T-helper 2 cell treated with Interferon-gamma antibody and Interleukin-4, amounts not matched to agents 5 μg/mL and 100 μg/mL, for 36 hours (primary cell): ENCODE measurements at places on chromosomes 5 and 9.
A peak's percentile ranks its signal among the peaks of the same experiment; 100 is the strongest.

DNA sequence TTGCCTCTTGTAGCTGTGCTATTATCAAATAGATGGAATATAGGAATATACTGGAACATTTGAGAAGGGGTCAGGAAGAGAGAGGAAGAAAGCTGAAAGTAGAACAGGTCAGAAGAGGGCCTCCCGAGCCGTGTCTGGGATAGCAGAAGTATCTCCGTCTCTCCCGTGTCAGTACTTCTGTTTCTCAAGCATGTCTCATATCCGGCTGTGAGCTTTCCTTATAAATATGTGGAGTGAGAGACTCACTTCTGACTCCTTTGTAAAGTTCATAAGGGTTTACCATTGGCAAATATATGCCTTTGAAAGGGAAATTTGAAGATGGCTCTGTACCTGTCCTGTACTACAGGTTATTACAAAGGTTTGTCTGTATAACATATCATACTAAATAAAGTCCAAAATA lies 50.3 kb downstream of the MOCS2 start:
- H3K27me3 ChIP-seq = peaks cover 31% of the 10 kb centered on the region
- H3K27ac ChIP-seq = no peak overlapping the region
- no peak for DNase-seq
- H3K4me1 ChIP-seq = peaks cover 1% of the 10 kb centered on the region
- H3K4me3 ChIP-seq = no peak overlapping the region

- H3K4me1 ChIP-seq = no peaks in the 10 kb centered on the region
- H3K36me3 ChIP-seq = no peaks in the 10 kb centered on the region
- no peak overlapping the region for H3K27ac ChIP-seq
- no peak overlapping the region for H3K4me3 ChIP-seq
Measured at GRCh38 chr9:108254236-108254635, 601.5 kb downstream of the ACTL7B start.

GRCh38 chr9:101711330-101711941 lies 27.0 kb downstream of the GRIN3A start:
- no peak for DNase-seq
- H3K4me3 ChIP-seq = no peak overlapping the region
- H3K4me1 ChIP-seq = no peaks in the 10 kb centered on the region
- no peak overlapping the region for H3K27ac ChIP-seq

DNA sequence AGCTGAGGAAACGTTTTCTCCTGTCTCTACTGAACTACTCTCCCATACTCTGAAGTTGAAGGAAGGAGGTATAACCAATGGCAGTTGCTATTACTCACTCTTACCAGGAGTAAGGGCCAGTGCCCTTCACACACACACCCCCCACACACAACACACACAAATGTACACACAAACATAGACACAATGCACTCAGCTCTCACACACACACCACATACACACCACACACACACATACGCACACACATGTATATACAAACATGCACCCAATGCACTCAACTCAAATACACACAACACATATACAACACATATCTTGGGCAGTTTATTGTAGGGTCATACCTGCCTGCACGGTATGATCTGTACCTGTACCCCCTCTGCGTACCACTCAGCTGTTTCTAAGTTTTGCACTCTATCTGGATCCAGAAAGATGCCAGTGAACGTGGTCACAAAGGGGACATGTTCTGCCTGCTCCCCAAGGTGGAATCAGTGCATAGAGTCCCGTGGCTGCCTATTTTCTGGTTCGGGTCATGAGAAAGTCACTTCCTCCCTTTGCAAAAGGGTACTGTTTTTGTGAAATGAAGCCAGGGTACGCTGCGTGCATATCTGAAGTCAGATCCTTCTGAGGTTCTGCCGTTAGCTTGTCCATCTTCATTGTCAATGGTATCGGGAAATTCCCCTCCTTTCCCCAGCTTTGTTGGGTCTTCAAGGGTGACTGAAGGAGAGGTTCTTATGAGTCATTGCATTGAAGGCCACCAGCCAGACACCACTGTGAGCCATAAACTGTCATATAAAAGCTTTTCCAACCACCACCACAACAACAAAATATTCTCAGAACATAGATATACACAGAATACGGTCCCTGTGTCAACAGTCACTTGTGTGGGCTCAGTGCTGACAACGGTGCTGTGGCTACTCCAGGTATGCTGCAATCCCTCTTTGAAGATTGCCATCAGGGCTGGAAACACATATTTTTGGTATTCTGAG lies 131.9 kb downstream of the UGCG start:
- H3K4me3 ChIP-seq = no peak overlapping the region
- H3K4me1 ChIP-seq = peaks cover 20% of the 10 kb centered on the region
- DNase-seq = peak; percentile 52
- H3K27me3 ChIP-seq = peaks cover 14% of the 10 kb centered on the region

- no peaks in the 10 kb centered on the region for H3K27me3 ChIP-seq
- DNase-seq = no peak
- no peak overlapping the region for H3K27ac ChIP-seq
- no peaks in the 10 kb centered on the region for H3K4me1 ChIP-seq
Measured at GRCh38 chr5:165119175-165119574, 1613.8 kb downstream of the MAT2B start.

GRCh38 chr9:136550439-136551289 lies 4.8 kb upstream of the NOTCH1 start:
- no peak for DNase-seq
- H3K4me1 ChIP-seq = peaks cover 13% of the 10 kb centered on the region
- peaks cover 2% of the 10 kb centered on the region for H3K27me3 ChIP-seq

DNA sequence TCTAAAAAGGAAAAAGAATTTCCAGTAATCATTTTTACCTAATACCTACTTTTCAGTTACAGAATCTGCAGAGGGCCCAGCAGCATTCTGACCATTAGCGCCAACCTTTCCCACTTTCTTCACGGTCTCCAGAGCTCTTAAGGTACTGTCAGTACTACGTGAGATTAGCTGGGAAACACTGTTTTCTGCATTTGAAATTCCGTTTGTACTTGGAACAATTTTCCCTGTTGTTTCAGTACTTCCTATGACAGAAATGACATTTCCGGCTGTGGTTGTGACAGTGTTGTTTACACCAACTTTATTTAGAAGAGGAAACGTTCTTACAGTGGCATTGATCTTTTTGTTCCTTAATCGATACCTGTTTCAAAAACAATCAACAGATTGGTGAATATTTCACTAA lies 36.9 kb upstream of the PDCL start:
- no peaks in the 10 kb centered on the region for H3K4me1 ChIP-seq
- H3K27me3 ChIP-seq = no peaks in the 10 kb centered on the region
- peaks cover 34% of the 10 kb centered on the region for H3K36me3 ChIP-seq
- H3K27ac ChIP-seq = no peak overlapping the region
- no peak overlapping the region for H3K4me3 ChIP-seq

- no peaks in the 10 kb centered on the region for H3K4me1 ChIP-seq
- H3K4me3 ChIP-seq = no peak overlapping the region
- no peaks in the 10 kb centered on the region for H3K36me3 ChIP-seq
- H3K27me3 ChIP-seq = peaks cover 49% of the 10 kb centered on the region
Measured at GRCh38 chr5:72149742-72150141, 42.5 kb downstream of the MAP1B start.

- no peak for DNase-seq
- no peak overlapping the region for H3K4me3 ChIP-seq
- no peak overlapping the region for H3K27ac ChIP-seq
- no peaks in the 10 kb centered on the region for H3K4me1 ChIP-seq
- no peaks in the 10 kb centered on the region for H3K27me3 ChIP-seq
Measured at GRCh38 chr5:124333298-124333979, 413.0 kb downstream of the ZNF608 start.

- H3K4me3 ChIP-seq = no peak overlapping the region
- H3K4me1 ChIP-seq = no peaks in the 10 kb centered on the region
- H3K27me3 ChIP-seq = no peaks in the 10 kb centered on the region
- no peak for DNase-seq
Measured at GRCh38 chr5:67297802-67298532, 101.4 kb upstream of the CD180 start.

GRCh38 chr5:142600611-142601358 lies 85.1 kb downstream of the FGF1 start:
- peaks cover 3% of the 10 kb centered on the region for H3K4me1 ChIP-seq
- DNase-seq = no peak
- peaks cover 28% of the 10 kb centered on the region for H3K27me3 ChIP-seq
- no peak overlapping the region for H3K4me3 ChIP-seq
- H3K27ac ChIP-seq = no peak overlapping the region

DNA sequence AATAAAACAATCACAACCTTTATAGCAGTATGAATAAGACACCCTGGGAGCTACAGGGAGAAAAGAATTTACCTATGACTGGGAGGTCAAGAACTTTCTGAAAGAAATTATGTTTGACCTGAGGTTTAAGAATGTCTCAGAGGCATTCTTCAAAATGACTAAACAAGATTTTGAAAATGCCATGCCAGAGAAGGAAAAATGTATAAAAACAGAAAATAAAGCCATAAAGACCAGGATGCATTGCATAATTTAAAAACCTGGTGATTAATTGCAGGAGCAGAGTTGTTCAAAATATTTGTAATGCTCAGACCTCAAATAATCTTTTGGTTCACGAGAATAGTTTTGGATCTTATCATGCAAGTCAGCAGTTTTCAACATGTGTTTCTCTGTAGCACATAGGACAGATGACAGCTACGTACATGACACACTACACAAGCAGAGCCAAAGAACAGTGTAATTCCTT lies 954.7 kb upstream of the ARRDC3 start:
- H3K4me3 ChIP-seq = no peak overlapping the region
- DNase-seq = no peak
- no peaks in the 10 kb centered on the region for H3K4me1 ChIP-seq
- H3K27me3 ChIP-seq = no peaks in the 10 kb centered on the region
- no peak overlapping the region for H3K27ac ChIP-seq

- H3K4me3 ChIP-seq = peak overlapping the region; percentile 71
- H3K27me3 ChIP-seq = no peaks in the 10 kb centered on the region
Measured at GRCh38 chr5:119318256-119318894, 37.4 kb upstream of the TNFAIP8 start.

- DNase-seq = no peak
- H3K4me1 ChIP-seq = peaks cover 19% of the 10 kb centered on the region
Measured at GRCh38 chr9:137492464-137493363, 33.6 kb upstream of the NSMF start.

DNA sequence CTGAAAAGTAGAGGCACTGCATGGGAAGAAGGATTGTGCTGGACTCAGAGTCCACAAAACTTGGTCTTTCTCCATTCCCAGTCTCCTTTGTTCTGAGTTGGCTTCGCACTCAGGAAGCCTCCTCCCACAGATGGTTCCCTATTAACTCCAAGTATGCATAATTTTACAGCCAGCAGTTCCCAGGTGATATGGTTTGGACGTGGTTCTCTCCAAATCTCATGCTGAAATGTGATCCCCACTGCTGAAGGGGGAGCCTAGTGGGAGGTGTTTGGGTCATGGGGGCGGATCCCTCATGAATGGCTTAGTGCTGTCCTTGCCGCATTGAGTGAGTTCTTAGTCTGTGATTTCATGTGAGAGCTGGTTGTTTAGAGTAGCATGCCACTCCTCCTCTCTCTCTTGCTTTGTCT lies 86.6 kb downstream of the FEM1C start:
- no peak overlapping the region for H3K27ac ChIP-seq
- no peaks in the 10 kb centered on the region for H3K4me1 ChIP-seq
- H3K36me3 ChIP-seq = no peaks in the 10 kb centered on the region
- H3K4me3 ChIP-seq = no peak overlapping the region
- DNase-seq = no peak

GRCh38 chr9:87301371-87301770 lies 196.3 kb upstream of the DAPK1 start:
- H3K4me1 ChIP-seq = no peaks in the 10 kb centered on the region
- no peaks in the 10 kb centered on the region for H3K36me3 ChIP-seq
- no peak overlapping the region for H3K4me3 ChIP-seq
- DNase-seq = no peak
- no peak overlapping the region for H3K27ac ChIP-seq
- peaks cover 10% of the 10 kb centered on the region for H3K27me3 ChIP-seq

DNA sequence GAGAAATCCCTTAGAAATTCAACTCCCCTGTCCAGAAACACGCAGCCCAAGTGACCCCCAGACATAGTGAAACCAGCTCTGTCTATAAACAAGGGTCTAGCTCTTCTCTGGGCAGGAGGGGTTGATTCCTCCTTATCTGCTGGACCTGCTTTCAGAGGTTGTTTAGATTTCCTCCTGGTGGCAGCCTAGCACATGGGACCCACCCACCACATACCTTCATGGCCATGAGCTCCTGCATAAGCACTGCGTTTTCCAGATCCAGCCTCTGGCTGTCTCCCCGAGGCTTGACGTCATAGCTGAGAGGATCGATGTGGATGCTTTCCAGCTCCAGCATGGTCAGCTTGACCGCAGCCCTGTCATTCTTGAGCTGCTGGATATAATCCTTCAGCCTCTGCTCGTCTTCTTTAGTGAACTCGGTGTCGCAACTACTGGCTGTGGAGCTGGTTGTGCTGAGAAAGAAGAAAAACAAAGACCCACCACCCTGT lies 77.0 kb downstream of the DCP2 start:
- H3K4me1 ChIP-seq = peaks cover 13% of the 10 kb centered on the region
- H3K27ac ChIP-seq = no peak overlapping the region
- no peak for DNase-seq

GRCh38 chr9:38295764-38296163 lies 96.7 kb upstream of the ALDH1B1 start:
- H3K36me3 ChIP-seq = no peaks in the 10 kb centered on the region
- no peak for DNase-seq
- no peak overlapping the region for H3K4me3 ChIP-seq
- H3K27me3 ChIP-seq = peaks cover 7% of the 10 kb centered on the region
- H3K27ac ChIP-seq = no peak overlapping the region

GRCh38 chr5:71600783-71601182 lies 13.6 kb downstream of the MCCC2 start:
- H3K4me1 ChIP-seq = peaks cover 23% of the 10 kb centered on the region
- peaks cover 58% of the 10 kb centered on the region for H3K36me3 ChIP-seq
- no peak for DNase-seq
- peak overlapping the region; percentile 94 for H3K27ac ChIP-seq
